ENCODE measurements at places on chromosomes 13 and 19.

- peak; percentile 72 for DNase-seq
Observed at GRCh38 chr19:2426611-2427428, 566 bp downstream of the TIMM13 start.

GRCh38 chr19:33133438-33134031 is 1.6 kb downstream of the WDR88 start:
- DNase-seq: no peak

DNA sequence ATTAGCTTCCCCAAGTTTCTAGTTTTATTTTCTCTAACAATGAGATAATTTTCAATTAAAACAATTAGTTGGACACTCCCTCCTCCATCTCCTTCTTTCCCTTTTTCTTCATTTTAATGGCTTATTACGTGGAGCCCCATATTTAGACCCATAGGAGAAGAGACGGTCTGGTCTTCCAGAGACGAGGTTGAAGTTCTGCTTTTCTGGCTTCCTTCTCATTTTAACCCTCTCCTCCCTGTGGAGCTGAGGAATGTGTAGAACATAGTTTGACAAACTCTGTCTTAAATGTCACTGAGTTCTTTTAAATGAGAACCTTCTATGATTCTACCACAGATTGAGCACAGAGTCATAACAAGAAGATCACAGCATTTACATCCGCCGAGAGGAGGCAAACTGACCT is 86.8 kb downstream of the EDNRB start:
- DNase-seq: no peak

DNA sequence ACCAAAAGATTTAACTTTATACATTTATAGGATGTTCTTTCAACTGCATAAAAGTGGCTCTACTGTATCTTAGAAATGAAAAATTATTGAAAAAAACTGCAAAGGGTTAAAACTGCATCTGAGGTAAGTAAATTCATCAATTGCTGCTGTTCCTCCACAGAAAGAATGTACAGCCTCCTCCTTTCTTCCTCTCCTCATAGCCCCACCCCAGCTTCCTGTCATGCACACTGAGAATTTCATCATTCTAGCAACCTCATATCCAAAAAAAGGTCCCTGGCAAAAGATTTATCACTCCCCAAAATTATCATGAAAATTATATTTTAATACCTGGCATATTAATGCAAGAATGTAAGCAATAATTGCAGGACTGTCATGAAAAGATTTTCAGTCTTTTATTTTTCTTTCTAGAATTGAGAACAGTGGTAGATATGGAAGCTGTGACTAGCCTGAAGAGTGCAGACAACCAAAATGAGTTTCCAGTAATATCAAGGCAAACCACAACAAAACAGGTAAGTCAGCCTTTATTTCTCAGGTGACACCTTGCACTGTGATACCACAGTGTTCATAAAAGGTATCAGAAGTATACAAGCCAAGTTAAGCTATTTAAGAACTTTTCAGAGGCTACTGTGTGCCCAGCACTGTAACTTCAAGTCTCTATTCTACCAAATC is 110.8 kb downstream of the SUCLA2 start:
- peak; percentile 14 for DNase-seq

DNA sequence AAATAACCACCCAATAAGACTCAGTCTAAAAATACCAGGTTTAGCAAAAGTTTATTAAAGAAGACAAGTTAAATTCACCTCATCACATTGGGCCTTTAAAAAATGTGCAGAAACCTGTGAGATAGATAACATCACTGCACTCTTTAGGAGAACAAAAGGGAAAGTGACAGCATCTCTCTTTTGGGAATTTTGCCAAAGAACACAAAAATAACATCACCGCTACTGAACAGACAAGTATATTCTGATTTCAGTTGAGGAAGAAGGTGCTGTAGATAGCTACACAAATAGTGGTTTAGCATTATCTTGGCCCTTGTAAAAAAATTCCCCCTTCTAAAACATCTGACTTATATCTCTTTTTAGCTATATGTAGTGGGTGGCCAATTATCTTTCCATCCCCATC is 244.7 kb downstream of the VWA8 start:
- DNase-seq: no peak

DNA sequence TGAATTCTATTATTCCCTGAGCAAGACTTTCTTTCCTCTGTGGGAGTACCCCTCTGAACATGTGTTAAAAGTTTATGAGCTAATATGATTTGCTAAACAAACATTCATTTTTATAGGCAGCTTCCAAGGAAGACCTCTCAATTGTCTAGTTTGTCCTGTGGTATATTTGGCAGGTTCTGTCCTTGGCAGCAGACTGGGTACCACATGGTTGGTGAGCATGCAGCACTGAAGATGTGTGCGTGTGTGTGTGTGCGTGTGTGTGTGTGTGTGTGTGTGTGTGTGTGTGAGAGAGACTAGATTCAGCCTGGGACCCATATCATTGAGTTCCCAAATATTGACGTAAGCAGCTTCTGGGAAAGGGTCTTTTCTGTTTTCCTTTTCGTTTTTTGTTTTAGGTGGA is 24.0 kb downstream of the FGF9 start:
- DNase-seq: no peak

GRCh38 chr13:24133021-24133795 is 27.3 kb upstream of the SPATA13 start:
- DNase-seq: no peak

DNA sequence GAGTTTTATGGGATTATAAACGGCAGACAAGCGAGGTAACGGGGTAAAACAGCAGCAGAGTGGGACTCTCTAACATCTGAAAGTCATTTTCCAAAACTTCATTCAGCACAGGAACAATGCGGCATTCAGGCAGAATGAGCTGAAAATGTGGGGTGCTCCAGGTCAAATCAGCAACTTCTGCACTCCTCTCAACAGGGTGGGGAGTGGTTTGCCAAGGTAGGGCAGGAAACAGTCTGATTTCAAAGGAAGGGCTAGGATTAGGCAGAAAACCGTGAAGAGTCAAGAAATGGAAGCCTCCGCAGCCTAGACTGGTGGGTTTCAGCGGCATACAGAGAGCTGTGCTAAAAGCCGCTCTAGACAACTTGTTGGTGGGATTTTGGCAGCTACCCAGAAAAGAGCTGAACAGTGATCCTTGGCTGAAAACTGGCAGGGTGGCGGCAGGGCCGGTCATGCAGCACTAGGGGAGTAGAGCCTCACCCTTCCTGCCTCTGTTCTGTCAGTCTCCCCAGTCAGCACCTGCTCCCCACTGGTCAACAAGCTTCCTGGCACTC is 154.2 kb upstream of the KLF12 start:
- DNase-seq: no peak

- peak; percentile 50 for DNase-seq
Observed at GRCh38 chr19:37007587-37008220, 70.5 kb upstream of the ZNF420 start.

DNA sequence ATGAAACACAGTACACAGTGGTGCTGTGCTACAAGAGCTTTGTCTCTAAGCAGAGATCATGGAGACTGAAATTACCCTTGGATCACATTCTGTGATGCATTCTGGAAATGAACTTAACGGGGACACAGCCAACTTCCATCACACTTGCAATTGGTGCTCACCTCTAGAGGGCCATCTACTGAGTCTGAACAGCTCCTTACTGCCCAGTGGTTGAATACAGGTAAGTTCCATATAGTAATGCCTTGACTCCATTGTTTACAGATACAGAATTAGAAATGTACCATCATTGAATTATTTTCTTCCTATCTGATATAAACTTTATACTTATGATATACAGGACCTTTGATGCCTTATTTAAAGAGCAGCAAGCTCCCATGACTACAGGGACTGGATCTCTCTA is 686.4 kb downstream of the PCDH9 start:
- DNase-seq: no peak

- DNase-seq: no peak
Observed at GRCh38 chr13:51213173-51213728, 8.9 kb upstream of the FAM124A start.

DNA sequence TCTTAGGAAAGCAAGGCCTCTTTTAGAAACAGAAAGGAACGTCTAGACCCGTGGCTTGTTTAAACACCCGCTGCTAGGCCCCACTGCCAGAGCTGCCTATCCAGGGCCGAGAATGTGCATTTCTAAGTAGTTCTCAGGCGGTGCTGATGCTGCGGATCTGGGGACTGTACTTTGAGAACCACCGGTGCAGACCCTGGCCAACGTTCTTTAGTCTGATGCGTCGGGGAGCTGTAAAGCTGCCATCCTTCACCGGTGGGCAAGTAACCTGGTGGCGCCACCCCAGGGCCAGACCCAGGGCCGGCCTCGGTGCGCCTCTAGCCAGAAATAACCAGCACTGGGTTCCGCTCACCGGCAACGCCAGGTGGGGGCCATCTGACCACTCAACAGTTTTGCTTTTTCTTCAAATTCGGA is 47.1 kb downstream of the TGDS start:
- no peak for DNase-seq

DNA sequence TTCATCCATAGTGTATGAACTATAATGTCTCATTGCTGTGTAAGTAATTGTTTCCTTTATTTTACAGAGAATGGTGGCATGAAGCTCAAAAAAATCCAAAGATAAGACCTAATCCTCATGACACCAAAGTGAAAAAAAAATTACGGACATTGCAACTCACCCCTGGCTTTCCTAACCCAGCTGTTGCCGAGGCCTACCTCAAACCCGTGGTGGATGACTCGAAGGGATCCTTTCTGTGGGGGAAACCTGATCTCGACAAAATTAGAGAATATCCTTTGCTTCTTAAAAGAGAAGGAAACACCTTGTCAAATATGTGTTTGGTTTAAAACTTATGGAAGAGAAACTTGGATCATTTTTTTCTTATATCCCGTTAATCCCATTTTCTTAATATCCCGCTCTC is 26.3 kb downstream of the ERCC5 start:
- no peak for DNase-seq

GRCh38 chr19:2888731-2889224 is 11.9 kb upstream of the ZNF57 start:
- no peak for DNase-seq

- DNase-seq: peak; percentile 76
Observed at GRCh38 chr13:76822698-76823267, 63.4 kb downstream of the KCTD12 start.

- no peak for DNase-seq
Observed at GRCh38 chr13:102236830-102237229, 165.0 kb downstream of the FGF14 start.

GRCh38 chr19:47735131-47735530 is 10.2 kb upstream of the NOP53 start:
- DNase-seq: no peak

GRCh38 chr13:110319774-110320509 is 12.9 kb downstream of the COL4A2 start:
- peak; percentile 57 for DNase-seq

DNA sequence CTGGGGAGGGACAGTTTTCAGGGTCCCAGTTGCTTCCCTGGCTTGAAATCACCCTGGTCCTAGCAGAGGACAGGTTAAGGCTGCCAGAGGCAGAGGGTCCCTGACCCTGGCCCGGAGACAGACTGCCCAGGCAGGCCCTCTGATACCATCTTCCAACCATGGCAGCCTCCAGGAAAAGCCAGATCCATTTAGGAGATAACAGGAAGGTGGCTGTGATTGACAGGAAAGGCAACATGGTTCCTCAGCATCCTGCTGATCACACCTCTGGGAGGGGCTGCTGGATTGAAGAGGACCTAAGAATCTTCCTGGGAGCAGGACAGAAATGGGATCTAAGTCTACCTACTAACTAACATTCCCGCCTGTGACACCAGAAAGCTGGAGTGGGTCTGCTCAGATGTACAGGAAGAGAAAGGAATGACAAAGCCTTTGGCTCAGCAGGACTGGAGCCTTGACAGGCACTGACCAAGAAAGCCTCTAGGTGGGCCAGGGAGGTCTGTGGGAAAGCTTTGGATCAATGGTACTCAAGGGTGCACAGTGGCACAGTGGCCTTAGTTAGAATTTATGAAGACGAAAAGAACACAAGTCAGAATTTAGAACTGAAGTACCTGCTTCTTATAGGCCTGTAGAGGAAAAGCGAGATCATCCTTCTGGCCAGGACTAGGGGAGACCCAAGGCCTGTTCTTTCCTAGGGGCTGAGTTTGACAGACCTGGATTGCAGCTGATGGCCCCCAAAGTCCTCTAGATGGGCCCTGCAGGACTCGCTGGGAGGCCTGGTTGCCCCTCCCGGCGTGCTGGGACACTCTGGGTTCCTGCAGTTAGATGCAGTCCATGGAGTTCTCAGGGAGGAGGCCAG is 2.3 kb upstream of the PRKACA start:
- DNase-seq: no peak

DNA sequence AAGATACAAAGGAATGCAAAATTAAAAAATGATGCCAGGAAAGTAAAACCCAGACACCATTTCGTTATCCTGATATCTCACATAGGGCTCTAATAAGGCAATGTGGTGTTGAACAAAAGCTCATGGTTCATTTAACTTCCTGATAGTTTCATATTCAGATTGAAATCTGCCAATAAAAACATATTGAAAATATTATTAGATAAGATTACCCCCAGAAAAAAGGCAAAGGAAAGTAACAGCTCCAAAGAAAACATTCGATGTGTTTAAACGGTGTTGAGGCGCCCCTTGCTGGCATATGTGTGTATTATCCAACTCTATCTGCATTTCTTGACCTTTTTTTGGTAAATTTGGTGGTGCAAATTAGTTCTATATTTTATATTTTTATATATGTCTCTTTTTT is 75.9 kb downstream of the ESD start:
- peak; percentile 51 for DNase-seq

DNA sequence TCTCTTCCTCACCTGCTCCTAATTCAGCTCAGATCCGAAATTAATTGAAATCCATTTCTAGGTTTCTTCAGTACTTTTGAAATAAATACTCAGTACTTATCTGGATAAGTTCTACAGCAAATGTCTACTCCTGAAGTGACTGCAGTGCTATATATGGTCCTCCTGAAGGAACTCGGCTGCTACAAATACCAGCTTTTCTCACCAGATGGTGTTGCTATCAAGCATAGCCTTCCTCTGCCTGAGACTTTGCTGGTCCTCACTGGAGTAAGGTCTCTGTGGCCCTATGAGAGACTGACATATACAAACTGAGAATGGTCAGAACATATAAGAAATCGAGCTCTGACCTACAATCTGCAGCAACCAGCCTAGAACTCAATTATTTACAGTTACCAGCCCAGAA is 161.6 kb downstream of the NDFIP2 start:
- no peak for DNase-seq

DNA sequence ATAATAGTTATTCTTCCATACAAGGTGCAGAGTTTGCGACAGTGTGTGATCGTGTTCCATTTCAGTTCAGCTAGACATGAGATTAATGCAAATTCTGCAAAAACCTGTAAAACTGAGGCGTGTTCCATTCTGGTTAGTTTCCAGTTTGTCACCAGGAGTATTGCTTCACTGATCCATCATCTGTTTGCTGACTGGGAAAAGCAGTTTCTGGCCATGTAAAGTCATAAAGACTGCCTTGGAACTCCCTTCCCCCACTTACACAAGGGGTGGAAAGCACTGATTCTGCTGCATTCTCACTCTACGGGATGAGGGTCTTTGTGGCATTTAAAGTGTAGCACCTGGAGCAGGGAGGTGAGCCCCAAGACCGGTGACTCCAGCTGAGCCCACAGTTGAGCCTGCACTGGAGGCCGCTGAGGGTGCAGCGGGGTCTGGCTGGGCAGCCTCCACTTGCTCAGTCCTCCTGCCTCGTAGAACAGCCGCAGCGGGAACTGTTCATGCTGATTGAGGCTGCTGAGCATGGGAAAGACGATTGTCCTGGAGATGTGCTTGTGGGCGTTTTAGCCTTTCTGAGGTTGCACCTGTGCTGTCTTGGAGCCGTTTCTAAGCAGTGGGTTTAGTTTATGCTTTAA is 2.0 kb downstream of the ZNF57 start:
- no peak for DNase-seq

Data from AG08395 (cell line).